Natural killer cell treated with Interleukin-12 subunit alpha and Interleukin-12 subunit beta and Interleukin-15 and Interleukin-18, amount 100 ng/mL, for 72 hours (primary cell): ENCODE measurements at places on chromosomes 6 and 20. TPM values are rescaled to one million over a fixed set of nuclear protein-coding genes. Genes with fewer than 3 reads are reported as not detected.

Gene B3GAT2
- total RNA-seq = not detected

Gene TP53TG5
- total RNA-seq = not detected

Gene CASS4
- 4.1 TPM for total RNA-seq

Gene RIPOR3
- not detected for total RNA-seq

Gene CLDN20
- total RNA-seq = not detected

Gene C6orf163
- 3.4 TPM for total RNA-seq

Gene CGAS
- 78.4 TPM for total RNA-seq

Gene CEP85L
- total RNA-seq = 35.7 TPM

Gene UNC5CL
- 5.0 TPM for total RNA-seq

Gene TNNC2
- total RNA-seq = not detected

Gene IL17F
- total RNA-seq = 241 TPM

Gene EBF4
- total RNA-seq = 14.8 TPM
